ENCODE measurements at places on chromosomes 7 and 10.
A peak's percentile ranks its signal among the peaks of the same experiment; 100 is the strongest.

DNA sequence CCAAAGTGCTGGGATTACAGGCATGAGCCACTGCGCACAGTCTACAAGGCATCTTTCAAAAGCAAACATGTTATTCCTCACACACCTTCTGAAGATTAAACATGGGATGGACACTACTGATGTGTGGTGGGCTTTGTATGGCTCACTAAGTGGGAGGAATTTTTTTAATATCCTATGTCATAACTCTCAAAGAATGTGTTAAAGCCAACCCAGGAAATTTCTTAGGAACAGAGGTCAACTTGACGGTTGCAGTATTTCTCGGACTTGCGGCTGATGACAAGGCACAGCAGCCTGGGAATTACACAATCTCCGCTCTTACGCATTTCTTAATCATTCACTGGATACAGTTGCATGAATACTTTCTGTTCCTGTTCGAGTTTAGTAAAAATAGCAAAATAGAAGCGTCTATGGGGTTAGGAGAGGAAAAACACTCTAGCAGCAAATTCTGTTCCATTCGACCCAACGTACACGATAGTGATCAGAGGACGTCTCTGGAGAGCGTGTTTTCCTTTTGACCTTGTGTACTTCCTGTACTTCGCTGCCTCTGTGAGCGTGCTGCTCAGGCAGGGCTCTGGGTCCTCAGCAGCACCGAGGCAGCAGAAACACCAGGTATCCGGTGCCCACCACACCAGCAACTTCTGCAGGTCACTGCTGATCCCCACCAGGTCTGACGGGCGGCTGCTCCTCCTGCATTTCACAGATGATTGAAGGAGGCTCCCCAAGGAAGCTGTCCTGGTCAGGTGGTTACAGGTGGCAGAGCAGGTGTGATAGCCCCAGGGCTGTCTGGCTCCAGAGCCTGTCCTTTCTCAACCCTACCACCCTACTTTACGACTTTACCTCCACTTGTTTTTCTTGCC, 26.4 kb upstream of the SRGN start:
- DNase-seq, result no peak

GRCh38 chr10:22615819-22616499, 98.4 kb downstream of the PIP4K2A start:
- DNase-seq, result peak; percentile 22

GRCh38 chr10:97687785-97688781, 1.0 kb upstream of the AVPI1 start:
- no peak for DNase-seq

DNA sequence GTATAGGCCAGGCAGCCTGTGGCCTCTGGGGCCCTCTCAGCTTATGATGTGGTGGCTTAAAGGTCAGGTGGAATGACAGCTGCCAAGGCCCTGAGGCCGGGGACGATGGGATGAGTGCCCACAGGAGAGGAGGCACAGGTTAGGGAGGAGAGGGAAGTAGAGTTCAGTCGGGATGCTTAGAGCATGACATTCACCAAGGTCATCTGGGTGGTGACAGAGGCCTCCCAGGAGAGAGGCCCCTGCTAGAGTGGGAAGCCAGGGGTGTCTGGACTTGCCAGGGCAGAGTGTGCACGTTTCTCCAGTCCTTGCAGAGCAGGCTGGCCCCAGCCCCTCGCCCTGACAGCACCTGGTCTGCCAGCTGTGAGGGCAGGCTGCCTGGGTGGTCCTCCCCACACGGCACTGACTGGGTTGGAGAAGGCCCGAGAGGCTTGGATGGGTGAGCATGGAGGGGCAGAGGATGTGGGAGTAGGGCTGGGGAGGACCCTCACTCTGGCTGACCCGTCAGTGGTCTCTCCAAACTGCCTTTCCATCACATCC, 1.5 kb downstream of the CALHM1 start:
- no peak for DNase-seq
